ENCODE measurements at places on chromosomes 11 and 22. TPM values are rescaled to one million over a fixed set of nuclear protein-coding genes. Genes with fewer than 3 reads are reported as not detected.

The STIM1 gene
- total RNA-seq: 65.0 TPM

The MUC6 gene
- 0.74 TPM for total RNA-seq

The UCP2 gene
- total RNA-seq: 13.6 TPM

The CECR2 gene
- 10.1 TPM for total RNA-seq

The CAVIN3 gene
- total RNA-seq: 92.4 TPM

The SCGB1A1 gene
- total RNA-seq: 6.8 TPM

The FAU gene
- 691 TPM for total RNA-seq

GRCh38 chr11:77377734-77378133 lies 76.2 kb upstream of the GDPD4 start:
- no peak overlapping the region for H3K27ac ChIP-seq
- no peaks in the 10 kb centered on the region for H3K36me3 ChIP-seq
- H3K27me3 ChIP-seq: no peaks in the 10 kb centered on the region
- H3K4me1 ChIP-seq: no peaks in the 10 kb centered on the region

DNA sequence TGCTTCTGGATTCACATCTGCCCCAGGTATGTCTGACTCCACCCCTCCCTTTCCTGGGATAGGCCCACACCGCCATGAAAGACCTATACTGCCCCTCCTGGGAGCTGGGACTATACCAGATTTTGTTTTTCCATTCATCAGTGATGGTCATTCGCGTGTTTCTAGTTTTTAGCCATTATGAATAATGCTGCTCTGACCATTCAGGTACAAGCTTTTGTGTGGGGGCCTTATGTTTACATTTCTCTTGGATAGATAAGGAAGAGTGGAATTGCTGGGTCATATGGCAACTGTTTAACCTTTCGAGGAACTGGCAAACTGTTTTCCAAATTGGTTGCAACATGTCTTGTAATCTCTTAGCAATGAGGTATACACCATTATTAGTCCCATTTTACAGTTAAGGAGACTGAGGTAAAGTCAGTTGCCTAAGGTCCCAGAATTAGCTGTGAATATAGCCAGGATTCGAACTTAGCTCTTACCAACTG lies 1.2 kb upstream of the TBC1D10A start:
- peak; percentile 45 for DNase-seq
- H3K4me1 ChIP-seq: peaks cover 5% of the 10 kb centered on the region
- H3K27ac ChIP-seq: peak overlapping the region; percentile 79
- H3K27me3 ChIP-seq: no peaks in the 10 kb centered on the region

DNA sequence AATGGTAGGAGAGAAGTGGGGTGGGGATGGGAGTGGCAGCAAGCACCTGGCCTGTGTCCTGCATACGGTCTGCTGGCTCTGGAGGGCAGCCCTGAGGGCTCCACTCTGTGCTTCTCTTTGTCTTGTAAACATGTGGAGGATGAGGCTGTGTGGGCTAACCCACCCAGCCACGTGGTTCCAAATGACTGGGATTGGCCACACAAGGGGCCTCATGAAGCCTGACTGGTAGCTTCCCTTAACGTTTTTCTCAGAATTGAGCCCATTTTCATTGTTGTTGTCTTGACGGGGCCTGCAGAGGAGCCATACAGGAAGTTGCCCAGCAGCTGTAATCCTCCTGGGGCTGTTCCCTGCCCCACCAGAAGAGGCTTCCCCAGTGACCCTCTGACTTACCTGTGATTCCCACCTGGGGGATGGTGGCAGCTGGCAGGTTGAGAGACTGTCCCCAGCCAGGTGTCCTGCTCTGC lies 18.0 kb downstream of the DERL3 start:
- no peaks in the 10 kb centered on the region for H3K4me1 ChIP-seq
- peaks cover 12% of the 10 kb centered on the region for H3K36me3 ChIP-seq
- no peak overlapping the region for H3K4me3 ChIP-seq
- no peak overlapping the region for H3K27ac ChIP-seq

DNA sequence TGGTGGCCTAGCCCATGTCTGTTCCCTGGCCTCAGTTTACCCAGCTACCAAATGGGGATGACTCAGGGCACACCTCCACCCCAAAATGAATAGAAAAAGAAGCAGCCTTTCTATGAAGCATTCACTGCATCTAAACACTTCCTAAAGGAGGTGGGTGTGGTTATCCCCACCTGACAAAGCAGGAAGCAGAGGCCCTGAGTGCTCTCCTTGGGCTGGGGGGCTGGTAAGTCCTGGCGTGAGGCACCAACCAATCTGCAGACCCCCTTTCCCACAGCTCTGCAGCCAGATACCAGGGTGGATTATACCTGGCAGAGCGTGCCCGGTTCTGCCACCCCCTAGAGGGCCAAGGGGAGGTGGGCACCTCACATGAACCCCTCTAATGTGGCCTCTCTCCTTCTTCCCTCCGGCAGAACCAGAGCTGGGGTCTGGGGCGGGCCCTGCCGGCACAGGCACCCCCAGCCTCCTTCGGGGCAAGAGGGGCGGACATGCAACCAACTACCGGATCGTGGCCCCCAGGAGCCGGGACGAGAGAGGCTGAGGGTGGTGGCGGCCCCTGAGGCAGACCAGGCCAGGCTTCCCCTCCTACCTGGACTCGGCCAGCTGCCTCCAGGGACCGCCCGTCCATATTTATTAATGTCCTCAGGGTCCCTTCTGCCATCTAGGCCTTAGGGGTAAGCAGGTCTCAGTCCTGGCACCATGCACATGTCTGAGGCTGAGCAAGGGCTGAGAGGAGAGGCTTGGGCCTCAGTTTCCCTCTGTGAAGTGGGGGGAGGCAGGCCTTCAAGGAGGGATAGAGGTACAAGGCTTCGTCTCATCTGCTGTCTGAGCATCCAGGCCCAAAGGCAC lies 9.2 kb downstream of the RHBDD3 start:
- no peaks in the 10 kb centered on the region for H3K27me3 ChIP-seq
- H3K4me3 ChIP-seq: no peak overlapping the region
- H3K27ac ChIP-seq: no peak overlapping the region
- H3K36me3 ChIP-seq: no peaks in the 10 kb centered on the region
- no peak for DNase-seq

DNA sequence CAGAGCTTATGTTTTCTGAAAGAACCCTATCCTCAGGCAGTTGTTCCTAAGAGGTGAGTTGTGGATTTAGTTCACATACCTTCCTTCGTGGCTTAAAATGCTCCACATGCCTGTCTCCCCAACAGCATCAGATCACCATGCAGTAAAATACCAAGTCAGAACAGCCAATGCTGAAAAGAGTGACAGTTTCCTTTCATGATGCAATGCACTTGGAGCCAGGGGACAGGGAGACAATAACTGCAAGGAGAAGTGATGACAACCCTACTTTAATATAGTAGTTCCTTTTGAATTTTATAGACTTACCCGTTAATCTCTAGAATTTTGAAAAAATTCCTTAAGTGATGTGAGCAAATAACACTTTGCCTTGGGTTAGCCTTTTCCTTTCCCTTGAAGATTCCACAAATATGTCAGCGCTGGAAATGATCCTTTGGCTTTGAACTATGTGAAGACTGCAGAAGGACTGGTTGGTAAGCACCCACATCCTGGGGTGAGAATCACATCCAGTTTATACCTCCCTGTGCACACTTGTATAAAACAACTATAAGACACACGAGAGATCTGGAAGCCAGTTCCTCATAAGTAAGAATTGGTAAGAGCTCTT lies 71.2 kb downstream of the PIWIL4 start:
- no peaks in the 10 kb centered on the region for H3K27me3 ChIP-seq
- H3K4me1 ChIP-seq: peaks cover 3% of the 10 kb centered on the region
- no peaks in the 10 kb centered on the region for H3K36me3 ChIP-seq
- peak overlapping the region; percentile 61 for H3K27ac ChIP-seq
- no peak overlapping the region for H3K4me3 ChIP-seq

GRCh38 chr11:75112200-75112599 lies 15.5 kb upstream of the OR2AT4 start:
- no peaks in the 10 kb centered on the region for H3K27me3 ChIP-seq
- no peak overlapping the region for H3K27ac ChIP-seq
- no peaks in the 10 kb centered on the region for H3K36me3 ChIP-seq
- no peak for DNase-seq
- H3K4me1 ChIP-seq: no peaks in the 10 kb centered on the region
- H3K4me3 ChIP-seq: no peak overlapping the region

- no peaks in the 10 kb centered on the region for H3K36me3 ChIP-seq
- no peak overlapping the region for H3K27ac ChIP-seq
- no peaks in the 10 kb centered on the region for H3K4me1 ChIP-seq
- DNase-seq: no peak
- no peak overlapping the region for H3K4me3 ChIP-seq
- no peaks in the 10 kb centered on the region for H3K27me3 ChIP-seq
Measured at GRCh38 chr22:24068717-24069297, 57.7 kb downstream of the CABIN1 start.

DNA sequence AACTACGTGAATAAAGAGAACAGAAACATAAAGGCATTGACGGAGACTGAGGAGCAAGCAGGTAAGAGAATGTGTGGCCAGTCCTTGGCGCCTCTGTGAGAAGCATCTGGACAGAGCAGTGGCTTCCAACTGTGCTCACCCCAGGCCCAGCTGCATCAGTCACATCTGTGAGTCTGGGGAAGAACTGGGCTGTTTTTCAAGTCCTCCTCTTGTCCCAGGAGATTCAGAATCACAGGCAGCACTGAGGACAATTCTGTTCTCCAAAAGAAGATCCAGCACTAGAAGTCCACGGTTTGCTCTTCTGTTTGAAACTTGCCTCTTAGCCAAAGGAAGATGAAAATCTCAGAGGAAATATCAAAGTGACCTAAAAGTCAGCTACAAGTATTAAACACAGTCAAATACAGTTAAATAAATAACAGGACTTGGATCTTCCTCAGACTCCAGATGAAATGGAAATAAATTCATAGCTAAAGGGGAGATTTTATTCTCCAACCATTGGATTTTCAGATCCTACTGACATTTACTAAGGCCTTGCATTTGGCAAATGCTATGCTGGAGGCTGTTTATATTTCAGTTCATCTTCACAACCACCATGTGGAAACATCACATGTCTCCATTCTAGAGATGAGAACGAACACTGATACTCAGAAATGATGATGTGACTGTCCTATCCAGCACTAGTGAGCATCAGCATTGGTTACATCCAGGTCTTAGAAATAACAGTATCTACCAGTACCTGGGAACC lies 14.1 kb downstream of the FAM181B start:
- no peaks in the 10 kb centered on the region for H3K36me3 ChIP-seq
- H3K27ac ChIP-seq: no peak overlapping the region
- no peaks in the 10 kb centered on the region for H3K4me1 ChIP-seq

DNA sequence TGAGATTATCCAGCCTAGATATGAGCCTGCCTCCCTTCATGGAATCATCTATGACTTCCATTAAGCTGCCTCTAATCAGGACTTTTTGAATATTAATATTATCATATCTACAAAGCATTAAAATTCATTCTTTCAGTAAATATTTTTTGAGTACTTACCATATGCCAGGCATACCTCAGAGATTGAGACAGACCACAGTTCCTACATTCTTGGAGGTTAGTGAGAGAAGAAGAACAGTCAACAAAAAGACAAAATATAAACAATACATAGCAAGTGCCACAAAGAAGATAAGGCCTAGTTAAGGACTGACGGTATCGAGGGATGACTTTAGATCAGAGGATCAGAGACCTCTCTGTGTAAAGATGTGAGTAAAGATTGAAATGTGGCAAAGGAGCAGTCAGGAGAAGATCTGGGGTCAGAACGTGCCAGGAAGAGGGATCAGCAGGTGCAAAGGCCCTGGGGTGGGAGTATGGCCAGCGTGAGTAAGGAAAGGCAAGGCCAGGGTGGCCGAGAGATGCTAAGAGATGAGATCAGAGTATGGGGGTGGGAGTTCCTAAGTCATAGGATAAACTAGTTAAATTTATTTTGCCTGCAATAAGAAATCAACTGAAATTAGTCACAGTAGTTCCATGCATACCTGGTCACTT lies 15.4 kb downstream of the SLC35C1 start:
- H3K27ac ChIP-seq: no peak overlapping the region
- H3K4me1 ChIP-seq: no peaks in the 10 kb centered on the region
- DNase-seq: no peak
- no peak overlapping the region for H3K4me3 ChIP-seq

- H3K36me3 ChIP-seq: no peaks in the 10 kb centered on the region
- peak overlapping the region; percentile 92 for H3K4me3 ChIP-seq
- DNase-seq: peak; percentile 69
- no peaks in the 10 kb centered on the region for H3K4me1 ChIP-seq
Measured at GRCh38 chr11:102451681-102452460, 694 bp downstream of the TMEM123 start.

Measured in prostate gland (tissue), 2 donors.